ENCODE measurements at places on chromosomes 6 and 20.

DNA sequence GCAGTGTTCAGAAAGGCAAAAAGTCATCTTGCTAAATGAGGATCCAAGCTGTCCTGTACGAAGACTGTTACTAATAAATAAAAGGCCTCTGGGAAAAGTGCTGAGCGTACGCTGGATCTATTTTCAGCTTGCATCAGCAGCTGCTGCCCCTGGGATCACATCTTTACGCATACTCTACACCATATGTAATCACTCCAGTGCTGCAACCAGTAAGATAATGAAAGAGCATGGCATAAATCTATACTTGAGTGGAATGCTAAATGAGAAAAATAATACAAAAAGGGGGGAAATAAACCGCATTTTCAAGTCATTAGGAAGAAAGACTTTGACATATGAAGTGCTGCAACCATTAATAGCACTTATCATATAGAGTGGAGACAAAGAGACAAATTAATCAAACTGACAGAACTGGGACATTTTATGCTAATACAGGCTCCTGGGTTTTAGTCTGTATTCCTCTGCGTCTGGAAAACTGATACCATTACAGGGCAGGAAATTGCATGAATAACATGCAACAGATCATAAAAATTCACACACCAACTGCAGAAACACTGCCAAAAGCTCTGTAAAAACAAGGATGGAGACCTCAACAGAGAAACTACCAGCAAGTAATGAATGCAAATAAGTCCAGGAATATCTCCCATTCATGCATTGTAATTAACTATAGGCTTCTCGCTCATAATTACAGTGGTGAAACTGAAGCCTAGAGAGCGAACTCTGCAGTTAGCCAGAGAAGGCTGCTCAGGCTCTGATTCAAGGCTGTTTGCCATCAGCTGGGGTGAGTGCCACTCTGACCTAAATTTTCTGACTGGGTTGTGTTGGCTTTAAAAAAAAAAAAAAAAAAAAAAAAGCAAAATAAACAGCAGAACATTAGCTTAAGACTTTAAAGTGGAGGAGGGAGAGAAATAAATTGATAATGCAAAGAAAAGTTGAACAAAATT is 83.8 kb downstream of the GJA10 start:
- peak; percentile 16 for DNase-seq

DNA sequence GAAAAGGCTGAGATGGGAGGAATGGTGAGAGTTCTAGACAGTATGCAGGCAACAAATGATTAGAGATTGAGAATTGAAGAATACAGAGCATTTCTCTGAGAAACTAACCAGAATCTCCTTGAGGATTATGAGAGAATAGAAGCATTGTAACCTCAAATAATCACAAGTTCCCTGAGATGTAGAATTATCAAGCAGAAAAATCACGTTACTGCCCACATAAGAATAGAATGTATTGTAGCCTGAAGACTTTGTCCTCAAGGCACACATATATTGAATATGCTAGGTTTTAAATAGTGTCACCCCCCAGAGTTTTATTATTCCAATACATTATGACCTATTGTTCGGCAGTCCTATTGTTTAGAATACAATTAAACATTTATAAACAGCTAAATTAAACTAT is 57.2 kb downstream of the CNKSR3 start:
- no peak for DNase-seq

- DNase-seq: no peak
Observed at GRCh38 chr6:41275489-41275888, 11.0 kb downstream of the TREM1 start.

DNA sequence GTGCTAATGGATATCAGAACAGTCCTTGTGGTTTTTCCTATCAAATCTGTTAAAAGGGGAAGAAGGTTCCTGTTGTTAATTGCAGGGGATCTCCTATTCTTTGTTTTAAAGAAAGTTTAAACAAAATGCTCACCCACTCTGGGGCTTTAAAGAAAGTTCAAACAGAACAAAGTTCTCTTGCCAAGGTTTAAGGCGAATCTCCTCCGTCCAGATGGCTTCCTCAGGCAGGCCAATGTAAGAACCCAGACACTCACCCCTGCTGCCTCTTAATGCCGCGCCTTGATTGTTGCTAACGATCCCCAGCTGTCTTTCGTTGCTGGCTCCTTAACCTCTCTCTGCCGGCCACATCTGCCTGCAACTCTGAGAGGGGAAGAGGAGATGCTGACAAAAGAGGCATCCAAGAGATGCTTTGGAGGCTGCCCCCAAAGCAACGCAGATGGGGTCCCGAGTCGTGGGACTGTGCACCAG is 235.0 kb upstream of the PRDM1 start:
- DNase-seq: no peak

DNA sequence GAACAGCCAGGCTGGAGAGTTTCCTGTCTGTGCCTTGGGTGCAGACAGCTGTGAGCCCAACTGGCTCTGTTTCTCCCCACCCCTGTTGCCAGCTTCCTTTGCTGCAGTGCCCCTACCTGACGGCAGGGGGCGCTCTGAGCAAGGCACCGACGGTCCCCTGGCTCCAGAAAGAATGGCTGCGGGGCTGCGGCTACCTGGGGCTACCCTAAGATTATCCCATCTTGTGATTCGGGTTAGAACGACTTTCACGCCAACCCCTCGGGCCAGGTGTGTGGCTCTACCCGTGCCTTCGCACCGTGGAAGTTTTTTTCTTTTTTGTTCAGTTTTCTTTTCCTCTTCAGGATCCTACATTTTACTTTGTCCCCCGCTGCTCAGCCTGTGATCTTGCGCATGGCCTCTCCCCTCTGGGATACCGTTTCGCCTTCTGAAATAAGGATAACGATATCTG is 33.4 kb upstream of the AAR2 start:
- peak; percentile 68 for DNase-seq

GRCh38 chr6:49898904-49899566 is 32.7 kb upstream of the CRISP1 start:
- no peak for DNase-seq

DNA sequence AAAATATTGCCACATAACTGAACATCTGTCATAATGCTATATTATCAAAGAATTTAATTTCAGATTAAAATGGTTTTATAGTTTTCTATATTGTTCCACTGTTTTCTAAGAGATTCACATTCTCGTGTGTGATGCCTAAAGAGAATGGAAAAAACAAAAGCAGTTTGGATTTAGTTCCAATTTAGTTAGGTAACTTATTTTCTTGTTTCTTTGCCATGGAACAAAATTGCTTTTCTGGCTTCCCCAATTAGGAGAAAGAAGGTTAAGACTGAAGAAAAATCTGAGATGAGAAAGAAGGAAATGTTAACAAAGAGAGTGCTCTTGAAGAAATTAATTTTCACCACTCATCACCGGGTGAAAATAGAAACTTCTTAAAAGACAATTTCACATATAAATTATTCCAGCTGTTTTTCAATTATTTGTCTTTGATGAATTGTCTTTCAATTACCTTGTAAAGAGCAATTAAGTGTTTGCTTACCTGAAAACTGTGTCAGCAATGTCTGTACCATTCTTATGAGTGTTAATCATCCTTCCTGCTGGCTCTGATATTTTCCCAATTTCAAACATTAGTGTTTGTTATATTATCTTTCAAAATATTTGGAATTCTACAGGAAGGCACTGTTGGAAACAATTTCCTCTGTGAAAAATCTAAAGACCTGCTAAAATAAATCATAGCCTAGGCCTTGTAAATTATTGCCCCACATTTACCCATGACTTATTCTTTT is 19.5 kb downstream of the PHACTR2 start:
- no peak for DNase-seq

DNA sequence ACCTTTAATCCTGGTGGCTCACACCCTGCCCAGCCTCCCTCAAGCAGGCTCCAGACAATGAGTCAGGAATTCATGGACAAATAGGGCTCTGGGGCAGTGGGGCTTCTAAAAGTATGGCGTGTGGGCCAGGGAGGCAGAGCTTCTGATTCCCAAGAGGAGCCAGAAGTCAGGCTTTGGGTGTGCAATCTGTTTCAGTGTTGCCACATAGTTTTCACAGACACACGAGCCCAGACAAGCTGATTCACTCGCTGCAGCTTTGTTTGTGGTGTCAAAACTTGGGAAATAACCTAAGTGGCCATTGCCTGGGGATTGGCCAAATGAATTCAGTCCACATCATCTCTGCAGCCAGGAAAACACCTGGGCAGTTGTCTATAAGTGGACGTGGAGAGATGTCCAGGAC is 9.2 kb downstream of the PEDS1 start:
- DNase-seq: peak; percentile 97

GRCh38 chr6:117169064-117169665 is 96.2 kb upstream of the VGLL2 start:
- no peak for DNase-seq

DNA sequence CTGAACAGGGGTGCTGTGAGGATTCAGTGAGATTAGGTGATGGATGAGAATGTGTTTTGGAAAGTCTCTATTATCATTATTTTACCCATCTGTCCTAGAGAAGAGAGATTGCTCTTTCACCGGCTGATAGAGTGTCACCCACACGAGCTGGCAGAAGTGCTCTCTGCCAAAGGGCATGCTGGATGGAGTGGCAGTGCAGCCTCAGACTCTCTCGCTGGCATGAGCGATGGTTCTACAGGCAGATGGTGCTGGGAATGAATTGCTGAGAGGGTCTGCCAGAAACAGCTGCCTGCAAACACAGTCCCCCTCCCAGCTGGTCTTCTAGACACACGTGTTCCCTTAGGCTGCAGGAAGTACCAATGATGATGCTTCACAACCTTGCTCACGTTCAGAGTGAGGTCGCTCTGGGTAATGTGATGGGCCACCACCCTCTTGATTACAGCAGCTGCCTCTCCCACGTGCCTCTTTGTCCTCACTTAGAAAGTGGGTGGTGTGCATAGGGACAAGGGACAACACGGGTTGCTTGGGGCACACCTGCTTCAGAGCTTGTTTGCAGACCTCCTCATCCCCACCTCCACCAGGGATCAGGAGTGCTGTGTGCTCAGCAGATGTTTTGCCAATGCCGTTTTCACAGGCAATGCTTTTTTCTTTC is 84.7 kb downstream of the FOXA2 start:
- DNase-seq: no peak

DNA sequence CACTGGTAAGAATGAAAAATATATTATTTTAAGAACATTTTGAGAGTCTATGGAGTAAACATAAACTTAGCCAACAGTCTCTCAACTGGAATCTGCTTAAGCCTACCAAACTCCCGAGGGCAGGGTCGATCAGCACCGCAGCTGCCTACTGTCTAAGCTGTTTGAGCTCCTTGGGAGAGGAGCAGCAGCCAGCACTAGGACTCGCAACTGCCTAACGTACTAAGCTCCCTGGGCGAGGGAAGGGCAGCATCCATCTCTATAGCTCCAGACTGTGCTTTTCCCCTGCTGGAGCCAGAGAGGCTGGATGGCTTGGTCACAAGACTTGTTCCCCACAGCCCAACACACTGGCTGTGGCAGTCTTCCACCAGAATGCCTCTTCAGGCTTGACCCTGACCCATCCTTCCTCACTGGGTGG is 96.4 kb downstream of the MOXD1 start:
- peak; percentile 33 for DNase-seq

GRCh38 chr6:10595731-10596664 is 74.8 kb downstream of the GCNT2 start:
- no peak for DNase-seq

DNA sequence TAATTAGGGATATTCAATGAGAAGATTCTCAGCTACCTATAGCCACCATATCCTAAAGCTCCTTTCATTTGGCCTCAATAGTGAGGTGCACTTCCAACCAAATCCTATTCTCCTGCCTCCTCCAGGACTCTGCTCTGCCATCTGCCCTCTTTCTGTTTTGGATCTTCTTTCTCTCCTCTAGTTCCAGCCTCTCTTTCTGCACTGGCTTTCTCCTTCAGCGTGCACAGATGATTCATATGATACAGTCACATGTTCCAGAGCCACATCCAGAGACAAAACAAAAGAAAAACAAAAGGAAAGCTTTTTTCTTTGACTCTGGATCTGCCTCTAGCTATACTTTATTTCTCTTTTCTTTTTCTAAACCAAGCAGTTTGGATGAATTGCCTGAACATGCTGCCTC is 531.9 kb upstream of the MAN1A1 start:
- DNase-seq: peak; percentile 16

DNA sequence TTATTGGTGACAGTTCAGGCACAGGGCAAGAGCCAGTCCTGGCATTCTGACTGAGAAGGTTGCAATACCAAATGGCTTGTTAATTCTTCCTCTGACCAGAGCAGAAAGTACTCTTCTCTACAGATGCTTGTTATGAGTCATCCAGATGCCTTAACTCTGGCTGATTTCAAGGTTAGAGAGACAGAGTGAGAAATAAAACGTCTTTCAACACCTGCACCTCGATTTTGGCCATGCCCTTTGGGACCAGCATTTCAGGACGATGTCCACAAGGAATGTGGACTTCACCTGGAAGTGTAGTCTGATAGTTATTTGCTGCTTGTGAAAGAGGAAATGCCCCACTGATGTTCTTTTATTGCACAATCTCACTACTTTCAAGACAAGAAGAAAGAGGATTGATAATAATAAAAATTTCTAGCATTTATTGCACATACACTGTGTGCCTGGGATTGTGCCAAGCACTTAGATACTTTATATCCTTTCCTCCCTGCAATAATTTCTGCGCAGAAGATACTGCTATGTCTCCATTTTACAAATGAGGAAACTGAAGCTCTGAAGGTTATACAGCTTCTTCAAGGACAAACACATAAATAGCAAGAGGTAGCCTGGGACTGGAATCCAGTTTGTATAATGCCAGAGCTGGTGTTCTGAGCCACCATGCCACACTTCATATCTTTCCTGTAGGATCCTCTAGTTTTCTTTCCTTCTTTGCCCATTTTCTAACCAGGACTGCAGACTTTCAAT is 33.5 kb upstream of the MCM3 start:
- DNase-seq: peak; percentile 69

- no peak for DNase-seq
Observed at GRCh38 chr20:50020288-50020687, 37.5 kb downstream of the SNAI1 start.

DNA sequence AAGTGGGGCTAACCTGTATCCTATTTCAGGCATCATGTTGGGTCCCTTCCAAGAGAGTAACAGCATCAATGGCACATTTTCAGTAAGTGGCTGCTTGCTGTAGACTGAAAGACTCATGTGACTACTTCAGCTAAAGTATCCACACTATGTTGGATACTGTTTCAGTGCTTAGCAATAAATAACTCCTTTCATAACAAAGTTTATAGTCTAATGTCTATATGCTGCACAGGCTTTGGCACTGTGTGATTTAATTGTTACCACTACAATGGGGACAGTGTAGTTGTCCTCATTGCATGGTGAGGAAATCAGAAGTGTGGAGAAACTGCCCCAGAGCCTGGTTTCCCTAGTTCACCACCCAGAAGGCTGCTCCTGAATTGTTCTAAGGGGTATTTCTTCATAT is 318.0 kb upstream of the PTCHD4 start:
- DNase-seq: peak; percentile 6

DNA sequence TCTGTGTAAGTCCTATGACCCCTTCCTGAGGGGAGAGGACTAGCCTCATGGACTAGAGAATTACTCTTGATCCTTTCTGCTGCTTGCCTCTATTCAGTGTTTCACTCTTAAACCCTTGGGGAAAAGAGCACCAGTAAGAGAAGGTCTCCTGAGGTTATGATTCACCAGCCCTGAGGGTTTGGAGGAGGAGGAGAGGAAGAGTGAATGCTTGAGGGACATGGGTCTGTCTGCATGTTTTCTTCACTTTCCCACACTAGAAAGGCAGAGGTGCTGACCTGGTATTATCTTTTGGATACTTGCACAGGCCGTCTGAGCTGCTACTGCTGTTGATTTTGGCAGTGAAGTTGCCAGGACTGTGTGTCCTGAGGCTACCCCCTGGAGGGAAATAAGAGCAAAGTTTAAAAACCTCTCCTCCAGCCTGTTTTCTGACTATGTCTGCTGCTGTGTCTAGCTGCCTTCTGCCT is 78.3 kb downstream of the CD109 start:
- peak; percentile 97 for DNase-seq
